ENCODE measurements at places on chromosomes 11 and 22. TPM values are rescaled to one million over a fixed set of nuclear protein-coding genes. Genes with fewer than 3 reads are reported as not detected.

DMC1 gene
- polyA plus RNA-seq, result 0.16 TPM

OR10D3 gene
- polyA plus RNA-seq, result not detected

IL17RA gene
- polyA plus RNA-seq, result 19.7 TPM

TMEM135 gene
- polyA plus RNA-seq, result 4.8 TPM

ZP1 gene
- 0.79 TPM for polyA plus RNA-seq

GSTT2B gene
- 12.9 TPM for polyA plus RNA-seq
